ENCODE measurements at places on chromosomes 7 and 10.

DNA sequence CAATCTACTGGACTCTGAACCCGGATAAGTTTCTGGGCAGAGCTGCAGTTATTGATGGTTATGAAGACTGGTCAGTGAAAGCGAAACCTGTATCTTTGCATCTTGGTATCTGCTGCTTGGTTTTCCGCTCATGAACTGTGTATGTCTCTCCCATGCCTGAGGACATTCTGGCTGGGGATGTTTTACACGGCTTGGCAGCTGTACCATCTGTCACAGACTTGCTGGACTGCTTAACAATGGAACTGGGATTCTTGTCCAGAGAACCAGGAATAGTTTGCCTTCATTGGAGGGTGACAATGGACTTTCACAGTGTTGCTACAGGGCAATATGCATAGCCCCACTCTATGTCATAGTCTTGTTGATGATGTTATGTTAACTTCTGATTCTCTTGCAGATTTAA is 119.9 kb upstream of the TMEM106B start:
- H3K4me3 ChIP-seq: no peak overlapping the region
- H3K36me3 ChIP-seq: no peaks in the 10 kb centered on the region
- DNase-seq: no peak
- H3K27ac ChIP-seq: no peak overlapping the region

- no peaks in the 10 kb centered on the region for H3K27me3 ChIP-seq
- H3K27ac ChIP-seq: no peak overlapping the region
- DNase-seq: no peak
- no peak overlapping the region for H3K4me3 ChIP-seq
- H3K4me1 ChIP-seq: no peaks in the 10 kb centered on the region
These were observed 354.9 kb downstream of the BMPER start for GRCh38 chr7:34260279-34260678.

DNA sequence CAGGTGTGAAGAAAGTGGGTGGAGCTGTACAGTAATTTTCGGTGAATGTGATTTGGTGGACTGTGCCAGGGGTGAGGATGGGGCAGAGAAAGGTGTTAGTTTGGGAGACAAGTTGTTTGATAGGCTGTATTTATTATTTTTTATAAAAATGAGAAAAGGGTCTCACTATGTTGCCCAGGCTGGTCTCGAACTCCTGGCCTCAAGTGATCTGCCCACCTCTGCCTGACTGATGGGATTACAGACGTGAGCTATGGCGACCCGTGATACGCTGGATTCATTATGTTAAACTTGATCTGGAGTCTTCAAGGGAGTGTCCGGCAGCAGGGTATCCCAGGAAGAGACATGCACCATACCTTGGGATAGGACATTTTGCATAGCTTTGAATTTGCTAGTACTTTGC is 1.3 kb downstream of the KAT6B start:
- no peak overlapping the region for H3K27ac ChIP-seq
- peaks cover 8% of the 10 kb centered on the region for H3K4me1 ChIP-seq
- no peaks in the 10 kb centered on the region for H3K27me3 ChIP-seq
- no peaks in the 10 kb centered on the region for H3K36me3 ChIP-seq
- peak overlapping the region; percentile 83 for H3K4me3 ChIP-seq

DNA sequence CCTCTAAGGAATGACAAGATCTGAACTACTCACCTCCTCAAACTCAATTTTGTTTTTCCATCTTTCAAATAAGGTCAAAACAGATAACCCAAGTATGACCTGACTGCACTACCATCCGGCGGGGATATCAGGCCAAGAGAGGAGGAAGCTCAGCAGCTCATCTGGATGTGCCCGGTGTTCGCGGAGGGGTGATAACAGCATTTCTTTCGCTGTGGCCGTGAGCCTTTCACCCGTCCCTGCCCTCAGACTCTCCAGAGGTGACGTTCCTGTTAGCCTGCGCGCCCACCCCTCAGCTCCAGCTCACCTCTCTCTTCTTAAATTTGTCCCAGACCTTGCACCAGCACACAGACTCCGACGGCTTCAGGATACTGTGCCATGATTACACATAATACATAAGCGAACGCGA is 526 bp downstream of the ZNF248 start:
- no peaks in the 10 kb centered on the region for H3K4me1 ChIP-seq
- H3K27ac ChIP-seq: peak overlapping the region; percentile 100
- no peaks in the 10 kb centered on the region for H3K36me3 ChIP-seq
- no peaks in the 10 kb centered on the region for H3K27me3 ChIP-seq
- H3K4me3 ChIP-seq: peak overlapping the region; percentile 81
- no peak for DNase-seq

All from ascending aorta (tissue), 2 donors.